AG04449 (cell line): ENCODE measurements at places on chromosomes 1 and 21.

GRCh38 chr21:18989953-18990495 is 586.4 kb upstream of the TMPRSS15 start:
- no peak for DNase-seq

DNA sequence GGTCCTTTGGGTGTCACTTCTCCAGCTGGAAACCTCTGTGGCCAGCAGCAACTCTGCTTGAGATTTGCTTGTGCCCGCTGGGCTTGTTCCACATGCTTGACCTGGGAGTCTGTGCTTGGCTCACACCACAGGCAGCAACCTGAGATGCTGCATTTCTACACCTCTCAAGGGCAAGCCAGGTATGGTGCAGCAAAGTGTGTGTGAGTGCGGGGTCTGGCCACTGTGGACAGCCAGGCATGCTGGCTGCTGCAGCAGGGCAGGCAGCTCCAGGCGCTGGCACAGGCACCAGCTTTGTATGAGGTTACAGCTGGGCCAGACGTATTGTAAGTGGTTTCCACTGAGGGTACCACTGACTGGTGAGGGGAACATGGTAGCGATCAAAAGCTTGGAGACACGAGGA is 242.0 kb downstream of the PTGER3 start:
- DNase-seq: no peak

- DNase-seq: no peak
These were observed 201.8 kb downstream of the SIPA1L2 start for GRCh38 chr1:232428036-232428645.

GRCh38 chr1:41184446-41184845 is 57.7 kb downstream of the SCMH1 start:
- no peak for DNase-seq

DNA sequence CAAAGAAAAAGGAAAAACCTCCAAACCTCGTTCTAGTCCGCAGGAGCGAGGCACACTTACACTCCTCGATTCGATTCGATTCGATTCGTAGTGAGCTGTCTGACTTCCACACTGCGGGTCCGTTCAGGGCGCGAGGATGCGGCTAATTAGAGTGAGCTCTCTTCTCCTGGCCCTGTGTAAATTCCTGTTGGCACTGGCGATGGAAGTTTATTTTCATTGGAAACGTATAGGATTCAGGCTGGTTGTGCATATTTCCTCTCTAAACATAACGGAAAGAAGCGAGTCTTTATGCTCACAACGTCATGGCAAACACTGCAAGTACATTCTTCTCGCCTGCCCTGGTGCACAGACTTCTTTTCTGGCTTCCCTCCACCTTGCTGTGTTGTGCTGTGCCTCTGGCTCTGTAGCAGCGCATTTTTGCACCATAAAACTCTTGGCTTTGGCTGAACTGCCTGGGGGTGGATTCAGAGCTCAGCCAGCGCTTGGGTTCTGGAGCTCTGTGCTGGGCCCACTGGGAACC is 2.7 kb downstream of the HUNK start:
- DNase-seq: peak; percentile 12
